ENCODE measurements at places on chromosomes 5 and 9.

DNA sequence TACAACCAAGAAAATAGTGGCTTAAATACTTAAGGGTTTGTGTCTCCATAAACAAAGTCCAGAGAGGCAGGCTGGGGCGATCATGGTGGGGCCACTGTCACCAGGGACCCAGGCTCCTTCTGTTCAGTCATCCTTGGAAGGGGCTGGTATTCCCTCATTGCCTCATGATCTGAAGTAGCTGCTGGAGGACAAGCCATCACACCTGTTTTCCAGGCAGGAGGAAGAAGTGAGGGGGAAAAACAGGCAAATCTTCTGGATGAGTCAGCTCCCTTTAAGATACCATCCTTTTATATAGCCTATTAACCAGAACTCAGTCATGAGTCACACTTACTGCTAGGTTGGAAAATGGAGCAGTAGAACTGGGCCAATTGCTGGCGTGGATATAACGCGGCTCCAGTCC, 92.3 kb downstream of the DAP start:
- no peak for DNase-seq

GRCh38 chr9:93155716-93156474, 21.8 kb upstream of the NINJ1 start:
- no peak for DNase-seq

DNA sequence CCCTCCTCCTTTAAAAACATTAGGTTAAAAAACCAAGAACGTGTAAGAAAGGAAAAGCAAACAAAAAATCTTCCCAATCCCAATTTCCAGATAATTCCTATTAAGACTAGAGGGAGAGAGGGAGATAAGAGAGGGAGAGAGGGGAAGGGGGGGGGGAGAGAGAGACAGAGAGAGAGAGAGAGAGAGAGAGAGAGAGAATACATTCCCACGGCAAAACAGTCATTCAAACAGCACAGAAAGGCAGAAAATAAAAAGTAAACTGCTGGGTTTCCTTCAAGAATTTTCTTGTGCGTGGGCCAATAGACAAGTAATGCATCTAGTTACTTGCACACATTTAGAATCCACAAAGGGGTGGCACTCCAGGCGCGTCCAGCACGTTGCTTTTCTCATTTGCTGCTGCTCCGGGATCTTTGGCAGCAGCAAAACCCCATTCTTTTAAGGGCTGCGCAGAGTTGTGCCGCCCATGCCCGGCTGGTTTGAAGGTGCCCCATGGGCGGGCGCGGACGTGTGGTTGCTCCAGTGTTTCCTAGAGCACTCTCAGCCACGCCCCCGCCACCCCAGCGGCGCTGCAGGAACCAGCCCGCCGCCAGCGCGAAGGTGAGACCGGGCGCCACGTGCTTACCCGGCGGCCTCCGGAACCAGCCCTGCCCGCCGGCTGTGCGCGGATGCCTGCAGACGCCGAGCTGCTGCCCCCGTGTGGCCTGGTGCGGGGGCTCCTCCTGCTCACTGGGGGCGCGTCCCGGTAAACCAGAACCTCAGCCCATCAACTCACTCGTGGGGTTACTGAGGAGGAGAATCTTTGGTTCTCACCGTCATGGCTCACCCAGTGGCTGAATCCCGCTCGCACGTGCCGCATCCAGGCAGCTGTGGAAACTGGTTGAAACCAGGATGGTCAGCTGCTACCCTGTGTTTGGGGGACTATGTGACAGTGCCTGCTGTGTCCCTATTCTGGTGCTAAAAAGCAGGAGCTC, 44.6 kb downstream of the STC2 start:
- peak; percentile 40 for DNase-seq

DNA sequence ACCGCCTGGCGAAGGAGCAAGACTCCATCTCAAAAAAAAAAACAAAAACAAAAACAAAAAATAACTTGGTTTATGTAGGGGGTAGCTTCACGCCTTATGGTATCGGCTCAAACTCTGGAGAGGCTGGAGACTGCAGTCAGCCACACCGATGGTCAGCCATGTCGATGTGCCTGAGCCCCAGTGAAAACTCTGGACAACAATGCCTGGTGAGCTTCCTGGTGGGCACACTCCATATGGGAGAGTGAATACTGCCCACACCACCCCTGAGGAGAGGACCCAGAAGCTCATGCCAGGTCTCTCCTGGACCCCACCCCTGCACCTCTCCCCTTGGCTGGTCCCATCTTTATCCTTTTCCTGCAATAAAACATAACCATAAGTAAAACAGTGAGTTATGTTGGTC, 19.6 kb downstream of the IPPK start:
- DNase-seq = no peak

- DNase-seq = no peak
Measured at GRCh38 chr9:88418025-88418424, 29.8 kb downstream of the SPIN1 start.

DNA sequence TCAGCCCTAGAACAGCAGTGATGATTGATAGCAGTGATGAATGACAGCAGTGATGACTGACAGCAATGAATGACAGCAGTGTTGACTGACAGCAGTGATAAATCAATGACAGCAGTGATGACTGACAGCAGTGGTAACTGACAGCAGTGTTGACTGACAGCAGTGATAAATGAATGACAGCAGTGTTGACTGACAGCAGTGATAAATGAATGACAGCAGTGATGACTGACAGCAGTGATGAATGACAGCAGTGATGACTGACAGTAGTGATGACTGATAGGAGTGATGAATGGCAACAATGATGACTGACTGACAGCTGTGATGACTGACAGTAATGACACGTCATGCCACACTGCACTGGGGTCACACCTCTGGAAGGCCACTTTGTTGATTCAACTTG, 106.8 kb downstream of the ENTREP1 start:
- DNase-seq = no peak

DNA sequence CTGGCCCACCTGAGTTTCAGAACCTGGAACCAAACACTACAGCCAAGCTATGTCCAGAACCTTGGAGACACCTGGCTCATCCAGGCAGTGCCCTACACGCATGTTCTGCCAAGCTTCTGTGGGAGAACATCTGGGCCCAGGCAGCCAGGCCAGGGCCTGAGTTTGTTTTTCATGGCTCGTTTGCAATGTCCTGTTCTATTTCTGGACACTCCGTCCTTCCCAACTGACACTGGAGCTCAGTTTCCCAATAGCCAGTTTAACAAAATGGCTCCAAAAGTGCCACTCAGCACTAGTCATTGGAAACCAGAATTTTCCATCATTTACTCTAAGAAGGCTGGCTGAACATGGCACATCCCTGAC, 38.6 kb downstream of the SH3RF2 start:
- no peak for DNase-seq

- DNase-seq = no peak
Measured at GRCh38 chr9:2260417-2261306, 245.5 kb downstream of the SMARCA2 start.

DNA sequence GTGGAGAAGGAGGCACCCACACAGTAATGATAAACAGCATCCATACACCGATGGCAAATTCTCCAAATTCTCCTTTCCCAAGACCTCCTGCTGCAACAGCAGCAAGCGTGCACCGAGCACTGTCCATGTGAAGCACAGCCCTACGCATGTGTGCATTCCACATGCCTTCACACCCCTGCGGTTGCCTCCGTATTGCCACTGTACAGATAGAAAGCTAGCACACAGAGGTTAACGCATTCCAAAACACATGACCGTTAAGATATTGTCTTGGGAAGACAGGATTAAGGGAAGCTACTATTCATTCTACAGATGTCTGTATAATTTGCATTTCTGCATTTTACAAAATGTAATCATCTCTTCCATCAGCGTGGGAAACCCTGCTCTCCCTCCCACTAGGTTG, 6.6 kb downstream of the FLT4 start:
- no peak for DNase-seq

GRCh38 chr5:132427281-132428146, 58.0 kb downstream of the SLC22A5 start:
- DNase-seq = peak; percentile 75

DNA sequence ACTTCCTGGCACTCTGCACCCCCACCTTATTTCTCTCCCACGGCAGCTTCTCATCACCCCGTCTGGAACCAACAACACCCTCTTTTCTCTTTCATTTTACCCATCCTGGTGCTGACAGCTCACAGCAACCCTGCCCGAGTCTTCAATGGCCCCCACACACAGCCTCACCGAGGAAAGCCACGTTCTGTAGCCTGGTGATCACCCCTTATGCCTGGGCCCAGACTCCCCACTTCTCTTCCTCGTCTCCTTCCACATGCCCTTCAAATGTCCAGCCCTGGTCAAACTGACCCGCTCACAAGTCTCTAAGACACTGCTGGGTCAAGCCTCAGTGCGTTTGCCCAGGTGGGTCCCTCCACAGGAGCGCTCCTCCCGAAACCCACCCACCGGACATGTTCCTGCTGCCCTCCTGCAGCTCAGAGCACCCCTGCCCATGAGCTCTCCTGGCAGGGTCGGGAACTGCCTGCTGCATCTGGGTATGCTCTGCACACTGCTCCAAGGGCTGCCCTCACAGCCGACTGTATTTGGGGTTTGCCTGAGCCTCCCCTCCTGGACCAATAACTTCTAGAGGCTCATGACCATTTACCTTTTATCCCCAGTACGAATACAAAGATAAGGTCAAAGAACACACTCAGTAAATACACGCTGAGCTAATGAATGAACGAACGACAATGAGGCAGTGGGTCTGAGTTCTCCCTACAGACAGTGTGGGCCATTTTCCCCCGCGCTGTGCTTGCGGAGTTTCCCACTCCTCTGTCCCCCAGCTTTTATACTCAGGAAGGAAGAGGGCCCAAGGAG, 154.7 kb upstream of the PHYKPL start:
- DNase-seq = no peak

DNA sequence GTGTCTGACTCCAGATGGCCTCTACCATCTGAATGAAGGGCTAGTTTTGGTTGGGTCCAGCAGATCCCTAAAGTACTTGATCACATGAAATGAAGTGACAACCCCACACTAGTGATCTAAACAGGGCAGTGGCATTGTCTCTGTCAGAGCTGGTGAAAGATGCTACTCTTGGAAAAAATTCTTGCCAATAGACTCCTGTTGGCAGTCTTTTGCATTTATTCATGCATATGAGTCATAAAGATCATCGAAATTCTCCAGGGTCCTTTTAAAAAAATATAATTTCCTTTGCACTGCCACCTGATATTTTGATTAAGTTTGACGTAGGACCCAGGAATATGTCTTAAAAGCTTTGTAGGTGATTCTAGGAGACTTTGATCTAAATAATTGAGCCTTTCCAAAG, 135.1 kb upstream of the ELL2 start:
- no peak for DNase-seq

DNA sequence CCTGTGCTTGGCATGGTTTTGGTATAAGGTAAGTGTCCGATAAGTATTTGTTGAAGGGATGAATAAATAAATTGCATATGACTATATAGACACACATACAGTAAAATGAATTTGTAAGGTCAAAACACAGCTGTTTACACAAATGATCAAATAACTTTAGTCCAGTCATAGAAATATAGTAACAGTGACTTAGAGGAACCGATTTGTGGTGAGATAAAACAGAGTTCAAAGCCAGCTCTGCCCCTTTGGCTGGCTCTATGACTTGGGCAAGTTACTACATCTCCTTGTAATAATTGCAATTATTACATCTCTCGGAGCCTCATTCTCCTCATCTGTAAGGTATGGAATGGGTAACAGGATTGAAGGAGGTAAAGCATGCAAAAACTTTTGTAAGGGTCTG, 384.0 kb downstream of the PLK2 start:
- DNase-seq = no peak

GRCh38 chr5:148740079-148740858, 85.9 kb upstream of the HTR4 start:
- DNase-seq = no peak

DNA sequence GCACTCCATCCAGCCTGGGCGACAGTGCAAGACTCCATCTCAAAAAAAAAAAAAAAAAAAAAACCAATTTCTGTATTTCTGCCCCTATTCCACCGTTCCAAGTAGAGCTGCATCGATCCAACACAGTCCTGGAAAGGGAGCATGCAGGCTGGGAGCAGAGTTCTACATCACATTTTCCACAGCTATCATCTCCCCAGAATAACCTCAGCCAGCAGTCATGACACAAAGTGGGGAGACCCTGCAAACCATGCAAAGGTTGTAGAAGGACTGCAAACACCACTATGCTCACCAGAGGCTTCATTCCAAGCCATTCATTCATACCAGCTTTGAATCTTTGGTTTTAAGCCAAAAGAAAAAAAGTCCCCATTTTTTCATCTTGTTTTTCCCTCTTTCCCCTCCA, 20.8 kb upstream of the ZNF354A start:
- DNase-seq = no peak

- DNase-seq = no peak
Measured at GRCh38 chr5:151925340-151925739, 689 bp upstream of the GLRA1 start.

- DNase-seq = no peak
Measured at GRCh38 chr9:16133032-16133431, 580.2 kb downstream of the CCDC171 start.

DNA sequence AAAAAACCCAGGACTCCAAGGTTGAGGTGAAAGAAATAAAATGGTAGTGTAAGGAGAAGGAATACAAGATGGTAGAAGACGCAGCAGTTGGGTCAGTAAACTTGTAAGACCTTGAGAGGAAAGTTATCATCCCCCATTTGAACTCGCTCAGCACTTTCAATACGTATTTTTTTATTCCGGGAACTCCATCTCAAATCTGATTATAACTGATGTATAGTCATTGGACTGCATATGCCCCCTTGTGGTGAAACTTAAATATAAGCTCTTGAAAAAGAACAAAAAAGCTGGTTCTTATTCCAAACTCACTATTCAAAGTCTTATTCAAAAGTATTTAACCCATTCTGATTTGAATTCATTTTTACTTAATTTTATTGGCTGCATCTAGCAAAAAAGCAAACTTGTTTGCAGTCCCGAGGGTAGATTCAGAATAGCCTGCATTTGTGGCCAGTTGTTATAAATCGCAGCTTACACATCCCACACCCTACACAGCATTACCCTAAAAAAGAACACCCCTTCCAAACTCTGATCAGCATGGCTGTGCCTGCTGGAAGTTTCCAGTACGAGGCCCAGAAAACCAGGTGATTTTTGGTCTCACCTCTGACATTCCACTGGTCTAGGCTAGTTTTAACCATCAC, 118.0 kb downstream of the ESM1 start:
- DNase-seq = peak; percentile 70

DNA sequence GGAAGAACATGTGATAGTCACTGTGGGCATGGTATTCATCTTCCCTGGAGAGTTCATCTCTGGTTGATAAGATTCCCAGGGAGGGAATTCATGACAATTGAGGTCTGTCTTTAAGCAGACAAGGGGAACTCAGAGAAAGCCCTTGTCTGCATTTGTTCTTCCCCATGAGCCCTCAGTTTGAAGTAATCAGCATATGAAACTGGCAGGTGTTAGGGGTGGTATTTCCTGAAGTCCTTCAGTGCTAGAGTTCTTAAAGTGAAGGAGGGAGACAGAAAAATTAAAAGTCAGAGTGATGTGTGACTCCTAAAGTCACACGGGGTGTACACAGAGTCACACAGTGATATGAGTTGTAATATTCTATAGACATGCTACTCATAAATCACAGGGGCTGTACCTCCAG, 60.6 kb upstream of the SYK start:
- no peak for DNase-seq

- DNase-seq = peak; percentile 57
Measured at GRCh38 chr9:136996361-136997292, at the start of gene CLIC3. CLIC3 (minus strand) TSS chr9:136996568; CDS start chr9:136996543, 25 bp downstream.

Measured in CD4-positive, alpha-beta T cell treated with Interleukin-2 at 100 ng/mL for 4 hours (primary cell).